ENCODE measurements at places on chromosomes 13 and 19.

DNA sequence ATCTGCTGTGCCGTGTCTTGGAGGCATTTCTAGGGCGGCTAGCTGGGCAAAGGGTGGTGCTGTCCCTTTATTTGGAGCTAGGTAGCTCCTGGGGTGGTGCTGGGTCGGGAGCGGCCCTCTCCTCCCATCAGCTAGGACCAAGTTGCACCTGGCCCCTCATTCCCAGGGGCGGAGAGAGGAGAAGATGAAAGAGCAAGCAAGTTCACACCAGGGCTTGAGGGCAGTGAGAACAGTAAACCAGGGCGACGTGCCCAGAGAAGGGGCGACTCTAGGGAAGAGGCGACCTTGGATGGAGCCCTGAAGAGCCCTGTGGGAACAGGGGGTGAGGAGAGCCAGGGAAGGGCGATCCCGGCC lies 17.0 kb upstream of the KCNN1 start:
- DNase-seq: no peak

GRCh38 chr13:94331281-94331680 lies 148.2 kb downstream of the DCT start:
- no peak for DNase-seq

DNA sequence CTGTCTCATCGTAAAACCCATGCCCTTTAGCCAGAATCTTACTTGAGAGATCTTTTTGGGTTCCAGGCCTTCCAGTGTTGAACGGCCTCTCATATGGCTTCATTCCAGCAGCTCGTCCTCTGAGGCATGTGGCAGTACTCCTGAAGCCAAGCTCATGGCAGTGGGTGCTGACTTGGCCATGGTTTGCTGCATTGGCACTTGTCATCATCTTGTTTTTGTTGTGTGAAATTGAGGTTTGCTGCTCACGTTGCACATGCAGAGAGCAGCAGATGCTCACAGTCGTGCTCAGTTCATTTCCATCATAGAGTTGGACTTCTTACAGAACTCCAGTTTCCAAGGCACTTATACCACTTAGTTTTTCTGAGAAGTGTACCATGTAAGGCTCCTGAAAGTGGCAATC lies 14.9 kb downstream of the TEX29 start:
- no peak for DNase-seq

GRCh38 chr19:33813391-33814101 lies 16.9 kb downstream of the KCTD15 start:
- no peak for DNase-seq

- DNase-seq: no peak
Measured at GRCh38 chr19:34808566-34808965, 35.6 kb upstream of the ZNF599 start.

- DNase-seq: no peak
Measured at GRCh38 chr19:31960474-31960873, 384.9 kb upstream of the ZNF507 start.

DNA sequence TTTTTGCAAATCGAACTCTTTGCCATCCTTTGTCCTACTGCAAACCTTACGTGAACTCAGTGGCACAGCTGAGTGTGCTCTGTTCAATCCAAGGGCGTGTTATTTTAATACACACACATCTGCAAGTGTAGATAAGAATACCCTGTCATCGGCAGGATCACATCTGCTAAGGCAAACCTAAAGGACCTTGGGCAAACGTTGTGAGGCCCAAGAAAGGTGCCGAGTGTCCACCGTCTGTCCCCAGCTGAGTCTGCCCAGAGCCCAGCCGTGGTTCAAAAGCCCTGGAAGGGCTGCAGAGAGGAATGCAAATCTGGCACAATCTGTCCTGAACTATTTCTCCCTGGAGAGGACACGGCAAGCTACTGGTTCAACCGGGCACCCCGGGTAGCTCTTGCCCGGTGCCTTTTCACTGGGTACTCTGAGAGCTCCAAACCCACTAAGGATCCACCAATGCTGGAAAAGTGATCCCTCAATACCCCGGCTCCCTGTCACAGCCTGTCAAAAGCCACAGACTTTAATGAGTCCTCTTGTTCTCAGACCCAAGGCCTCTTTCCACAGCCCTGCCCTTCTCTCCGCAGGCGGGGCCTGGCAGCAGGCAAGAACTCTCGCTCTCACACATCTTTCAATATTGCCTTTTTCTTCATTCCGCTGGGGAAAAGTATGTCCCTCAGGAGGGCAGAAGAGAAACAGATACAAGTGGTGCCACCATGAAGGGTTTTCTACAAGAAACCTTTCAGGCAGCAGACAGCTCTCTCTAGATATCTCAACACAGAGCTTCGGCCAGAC lies 17.0 kb downstream of the SLC7A1 start:
- DNase-seq: no peak

DNA sequence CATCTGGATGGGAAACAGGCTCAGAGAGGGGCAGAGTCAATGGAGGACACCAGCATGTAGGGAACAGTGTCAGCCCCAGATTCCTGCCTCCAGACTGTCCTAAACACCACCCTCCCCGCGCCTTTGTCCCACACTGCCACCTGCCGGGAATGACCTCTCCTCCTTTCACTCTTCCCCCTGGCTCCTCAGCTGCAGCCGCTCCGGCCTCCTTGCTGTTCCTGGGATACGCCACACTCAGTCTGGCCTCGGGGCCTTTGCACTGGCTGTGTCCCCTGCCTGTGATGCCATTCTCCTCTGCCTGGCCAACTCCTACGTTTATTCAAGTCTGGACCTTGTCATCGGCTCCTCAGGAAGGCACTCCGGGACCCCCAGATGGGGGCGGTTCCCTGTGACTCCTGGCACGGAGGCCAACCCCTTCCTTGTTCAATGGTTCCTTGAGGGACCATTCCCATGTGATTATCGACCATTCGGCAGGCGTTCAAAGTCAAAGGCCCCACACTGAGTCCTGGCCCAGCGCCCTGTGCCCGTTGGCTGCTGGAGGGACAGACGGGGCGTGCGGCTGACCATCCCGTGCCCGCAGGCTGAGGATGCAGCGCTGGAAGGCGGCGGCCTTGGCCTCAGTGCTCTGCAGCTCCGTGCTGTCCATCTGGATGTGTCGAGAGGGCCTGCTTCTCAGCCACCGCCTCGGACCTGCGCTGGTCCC lies 15.8 kb downstream of the FUT6 start:
- no peak for DNase-seq

DNA sequence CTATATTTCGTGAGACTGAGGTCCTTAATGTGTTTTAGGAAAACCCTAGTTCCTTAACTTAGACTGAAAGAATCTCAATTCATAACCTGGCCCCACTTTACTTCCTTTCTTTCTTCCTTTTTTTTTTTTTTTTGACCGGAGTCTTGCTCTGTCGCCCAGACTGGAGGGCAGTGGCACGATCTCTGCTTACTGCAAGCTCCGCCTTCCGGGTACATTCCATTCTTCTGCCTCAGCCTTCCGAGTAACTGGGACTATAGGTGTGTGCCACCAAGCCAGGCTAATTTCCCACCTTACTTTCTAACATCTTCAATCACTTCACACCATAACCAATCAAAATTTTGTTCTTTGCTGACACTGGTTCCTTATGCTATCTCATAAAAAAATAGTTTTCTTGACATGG lies 2097.0 kb downstream of the PCDH9 start:
- no peak for DNase-seq

- DNase-seq: no peak
Measured at GRCh38 chr19:45940515-45940805, 25.9 kb upstream of the NANOS2 start.

- DNase-seq: no peak
Measured at GRCh38 chr19:1933244-1933643, 7.7 kb upstream of the CSNK1G2 start.

GRCh38 chr19:40277356-40278059 lies 7.6 kb downstream of the AKT2 start:
- no peak for DNase-seq

GRCh38 chr13:53276265-53276664 lies 247.7 kb downstream of the OLFM4 start:
- DNase-seq: no peak

GRCh38 chr13:21039097-21039800 lies 22.1 kb downstream of the LATS2 start:
- DNase-seq: no peak

GRCh38 chr13:65582160-65582559 lies 1648.0 kb downstream of the PCDH9 start:
- DNase-seq: no peak

DNA sequence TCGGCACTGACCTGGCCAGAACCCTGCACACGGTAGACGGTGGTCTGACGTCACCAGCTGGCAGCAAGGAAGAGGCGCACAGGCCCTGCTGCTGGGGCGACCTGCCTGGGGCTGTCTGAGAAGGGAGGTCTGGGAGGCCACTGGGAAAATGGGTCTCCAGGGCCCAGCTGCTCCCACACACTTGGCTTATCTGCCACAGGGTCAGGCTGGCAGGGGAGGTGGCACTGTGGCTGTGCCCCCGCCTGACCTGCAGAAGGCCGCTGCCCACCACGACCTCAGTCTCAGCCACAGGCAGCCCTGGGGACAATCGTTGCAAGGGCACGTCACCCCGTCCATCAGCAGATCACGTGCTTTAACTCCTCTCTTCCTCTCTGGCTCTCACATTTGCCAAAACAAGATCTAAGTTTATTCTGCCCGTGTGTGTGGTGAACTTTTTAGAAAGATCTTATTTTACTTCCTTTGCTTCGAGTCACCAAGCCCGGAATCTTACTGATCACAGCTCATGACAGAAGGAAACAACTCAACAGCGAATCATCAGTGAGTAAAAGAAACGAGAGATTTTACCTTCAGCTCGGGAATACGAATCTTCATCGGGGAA lies 45.2 kb upstream of the RANBP3 start:
- no peak for DNase-seq

All from Peyer's patch (tissue), 4 donors.